ENCODE measurements at places on chromosomes 3 and 15. TPM values are rescaled to one million over a fixed set of nuclear protein-coding genes. Genes with fewer than 3 reads are reported as not detected.

Gene ETFA
- polyA plus RNA-seq: 71.6 TPM

DNA sequence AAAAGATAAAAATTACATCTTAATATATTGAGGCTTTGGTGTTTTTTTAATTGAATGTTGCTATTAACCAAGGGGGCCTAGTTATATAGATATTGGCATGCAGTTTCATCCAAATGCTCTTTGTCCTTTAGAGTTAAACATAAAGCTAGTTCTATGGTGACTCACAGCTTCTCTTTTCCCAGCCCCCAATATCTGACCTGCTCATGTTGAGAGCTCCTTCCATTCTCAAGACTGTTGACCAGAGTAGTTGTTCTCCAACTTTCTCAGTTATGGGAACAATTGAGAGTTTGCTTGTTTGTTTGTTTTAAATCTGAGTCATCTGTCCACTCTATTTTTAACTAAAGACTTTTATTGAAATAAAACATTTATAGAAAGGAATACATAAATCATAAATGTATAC is 15.8 kb upstream of the RARB start:
- DNase-seq: no peak

Gene CFAP100
- polyA plus RNA-seq: 0.94 TPM

Gene SERINC4
- 0.89 TPM for polyA plus RNA-seq

DNA sequence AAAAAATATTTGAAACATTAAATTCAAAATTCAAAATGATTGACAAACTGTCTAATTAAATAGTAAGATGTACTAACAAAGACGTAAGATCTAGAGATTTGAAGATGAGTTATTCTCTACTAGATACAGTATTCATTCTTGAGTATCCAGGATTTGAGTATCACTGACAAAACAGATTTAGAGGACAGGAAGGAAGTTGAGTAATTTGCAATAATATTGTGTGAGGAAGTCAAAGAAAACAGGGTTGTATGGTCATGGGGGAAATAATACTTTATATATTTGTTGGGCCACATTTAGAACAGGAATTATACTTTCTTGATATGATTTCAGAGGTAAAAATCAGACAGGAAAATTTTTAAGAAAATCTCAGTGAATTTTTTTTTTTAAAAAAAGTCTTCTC is 393.1 kb upstream of the CDIN1 start:
- DNase-seq: no peak

GRCh38 chr3:160400030-160400701 is 716 bp downstream of the SMC4 start:
- DNase-seq: peak; percentile 54

Gene KLHL6
- 0.98 TPM for polyA plus RNA-seq

GRCh38 chr3:12046406-12046805 is 42.2 kb downstream of the SYN2 start:
- DNase-seq: peak; percentile 0

Gene DUOX2
- 0.50 TPM for polyA plus RNA-seq

DNA sequence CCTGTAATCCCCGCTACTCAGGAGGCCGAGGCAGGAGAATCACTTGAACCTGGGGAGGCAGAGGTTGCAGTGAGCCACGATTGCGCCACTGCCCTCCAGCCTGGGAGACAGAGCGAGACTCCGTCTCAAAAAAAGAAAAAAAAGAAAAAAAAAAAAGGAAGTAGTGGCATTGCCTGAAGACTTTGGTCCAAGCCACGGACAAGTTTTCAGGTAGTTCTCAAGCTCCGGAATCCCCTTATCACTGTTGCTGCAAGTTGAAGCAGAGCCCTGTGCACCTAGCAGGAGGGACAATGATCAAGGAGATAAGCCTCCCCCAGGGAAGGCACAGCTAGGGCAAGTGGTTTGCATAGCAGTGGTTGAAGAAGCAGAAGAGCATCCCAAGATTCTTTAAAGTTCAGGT is 97.6 kb downstream of the MEX3B start:
- DNase-seq: no peak

- no peak for DNase-seq
Measured at GRCh38 chr3:172561897-172562640, 38.8 kb upstream of the TNFSF10 start.

Gene GCSAM
- 0.96 TPM for polyA plus RNA-seq

Gene PPM1L
- polyA plus RNA-seq: 11.3 TPM

- no peak for DNase-seq
Measured at GRCh38 chr3:12221663-12222062, 63.0 kb upstream of the TIMP4 start.

Gene MORC1
- polyA plus RNA-seq: not detected
